ENCODE measurements at places on chromosomes 12 and 14.

DNA sequence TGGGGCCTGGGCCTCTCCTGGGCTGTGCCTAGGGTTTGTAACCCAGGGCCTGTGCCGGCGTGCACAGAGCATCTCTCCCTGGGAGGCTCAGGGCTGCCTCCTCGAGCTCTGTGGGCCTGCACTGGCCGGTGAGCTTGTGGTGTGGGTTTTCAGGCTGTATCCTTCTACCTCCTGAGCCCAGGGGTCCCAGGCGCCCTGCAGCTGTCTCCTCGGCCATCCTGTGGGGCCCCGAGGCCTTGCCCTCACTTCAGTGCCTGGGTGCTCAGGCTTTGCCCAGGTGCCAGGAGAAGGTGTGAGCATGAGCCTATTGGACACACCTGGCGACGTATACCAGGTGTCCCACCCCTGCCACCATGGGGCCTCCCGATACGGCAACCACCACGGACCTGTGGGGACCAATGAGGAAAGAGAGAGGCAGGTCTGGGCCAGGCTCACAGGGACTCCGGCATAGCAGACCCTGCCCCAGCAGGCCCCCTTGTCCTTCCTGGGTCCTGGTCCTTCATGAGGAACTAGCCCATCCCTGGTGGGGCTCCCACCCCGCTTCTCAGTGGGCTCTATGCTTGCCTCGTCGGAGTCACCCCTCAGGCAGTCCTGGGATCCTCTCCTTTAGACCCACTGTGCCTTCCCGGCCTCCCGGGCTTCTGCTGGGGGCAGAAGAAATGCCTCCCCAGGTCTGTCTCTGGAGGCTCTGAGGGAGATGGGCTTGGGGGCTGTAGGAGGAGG is 400.2 kb downstream of the TMEM121 start:
- DNase-seq, result no peak

GRCh38 chr14:67573228-67574010 is 26.6 kb downstream of the PIGH start:
- no peak for DNase-seq

- DNase-seq, result no peak
These were observed 9.2 kb upstream of the LBHD2 start for GRCh38 chr14:103074729-103075367.

- no peak for DNase-seq
These were observed 251.5 kb downstream of the FOXN3 start for GRCh38 chr14:89165189-89166181.

GRCh38 chr14:50377550-50378085 is 19.1 kb downstream of the CDKL1 start:
- DNase-seq, result no peak

DNA sequence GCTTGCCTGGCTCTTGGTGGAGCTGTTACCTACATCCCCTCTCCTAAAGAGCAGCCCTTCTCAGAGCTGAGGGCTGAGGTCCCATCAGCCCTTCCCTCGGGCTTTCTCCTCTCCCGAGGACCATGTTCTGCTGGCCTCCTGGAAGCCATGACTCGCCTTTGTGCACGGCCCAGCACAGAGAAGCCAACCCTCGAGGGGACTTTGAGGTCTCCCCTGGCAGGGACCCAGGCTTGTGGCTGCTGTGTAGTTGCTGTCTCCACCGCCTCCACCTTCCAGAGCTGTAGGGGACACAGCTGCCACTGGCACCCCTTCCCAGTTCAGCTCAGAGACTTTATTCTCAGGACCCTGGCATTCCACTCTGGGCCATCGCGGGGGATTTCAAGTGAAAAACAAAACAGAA is 22.9 kb upstream of the CCND2 start:
- no peak for DNase-seq

DNA sequence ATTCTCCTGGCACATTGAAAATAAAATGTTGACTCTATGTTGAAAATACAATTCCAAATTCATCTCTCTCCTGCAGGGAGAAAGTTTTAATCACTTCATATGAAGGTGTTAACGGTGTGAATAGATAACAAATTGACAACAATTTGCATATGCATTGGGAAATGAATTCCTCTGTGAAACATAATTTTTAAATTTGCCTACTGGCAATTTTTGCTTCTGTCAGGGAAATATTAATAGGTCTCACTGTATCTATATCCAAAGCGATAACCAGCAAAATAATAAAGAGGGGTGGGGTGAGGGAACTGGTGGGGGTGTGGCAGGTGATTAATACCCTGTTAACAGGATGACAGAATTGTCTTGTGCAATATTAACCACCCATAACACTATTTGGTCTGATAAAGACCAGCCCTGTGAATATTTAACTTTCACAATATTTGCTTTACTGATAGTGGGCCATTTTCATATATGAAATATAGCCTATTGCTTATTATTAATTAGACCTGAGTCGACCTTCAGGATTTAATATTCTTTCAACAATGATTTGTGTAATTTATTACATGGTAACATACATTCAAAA is 239.0 kb upstream of the SSTR1 start:
- no peak for DNase-seq

DNA sequence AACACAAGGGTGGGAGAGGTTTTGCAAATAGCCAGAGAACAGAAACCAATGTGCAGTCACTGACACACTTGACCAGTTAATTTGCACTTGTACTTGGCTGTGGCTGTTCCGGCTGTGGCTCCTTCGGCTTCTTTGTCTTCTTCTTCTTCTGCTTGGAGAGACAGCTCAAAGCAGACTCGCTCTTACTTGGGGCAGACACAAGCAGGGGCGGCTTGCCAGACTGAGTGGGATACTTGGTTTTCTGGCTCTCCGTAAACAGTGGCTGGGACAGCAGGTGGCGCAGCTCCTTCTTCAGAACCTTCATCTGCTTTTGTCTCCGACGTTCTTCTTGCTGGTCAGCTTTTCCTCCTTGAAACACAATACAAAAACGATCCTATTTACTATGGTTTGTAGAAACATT is 25.0 kb downstream of the OTUB2 start:
- DNase-seq, result no peak

DNA sequence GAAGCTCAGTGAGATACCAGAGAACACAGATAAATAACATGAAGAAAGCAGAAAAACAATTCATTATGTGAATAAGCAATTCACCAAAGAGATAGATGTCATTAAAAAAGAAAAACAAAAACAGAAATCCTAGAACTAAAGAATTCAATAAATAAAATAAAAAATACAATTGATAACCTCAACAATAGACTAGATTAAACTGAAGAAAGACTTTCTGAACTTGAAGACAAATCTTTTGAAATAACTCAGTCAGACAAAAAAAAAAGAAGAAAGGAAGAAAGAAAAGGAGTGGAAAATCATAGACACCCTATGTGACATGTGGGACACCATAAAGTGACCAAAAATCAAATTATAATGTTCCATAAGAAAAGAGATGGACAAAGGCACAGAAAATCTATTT is 14.0 kb upstream of the SLC38A1 start:
- no peak for DNase-seq

- DNase-seq, result no peak
These were observed 13.1 kb upstream of the LTA4H start for GRCh38 chr12:96048393-96048969.

DNA sequence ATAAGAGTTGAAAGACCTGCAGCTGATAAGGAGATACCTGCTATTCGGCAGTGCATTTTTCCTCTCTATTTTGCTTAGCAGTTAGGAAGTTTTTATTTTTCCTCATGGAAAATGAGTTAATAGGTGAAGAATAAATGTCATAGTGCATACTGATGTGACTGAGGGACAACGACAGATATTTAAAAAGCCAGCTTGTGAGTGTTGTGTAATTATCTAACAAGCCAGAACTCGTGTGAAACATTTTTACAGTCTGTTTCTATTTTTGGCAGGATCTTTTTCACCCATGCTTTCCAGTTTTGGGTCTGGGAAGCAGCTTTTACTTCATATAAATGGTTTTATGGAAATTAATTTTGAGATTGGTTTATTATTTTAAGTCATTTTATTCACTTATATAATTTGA is 2.9 kb downstream of the FBXO34 start:
- DNase-seq, result no peak

GRCh38 chr12:52144512-52145227 is 47.1 kb downstream of the KRT80 start:
- no peak for DNase-seq

DNA sequence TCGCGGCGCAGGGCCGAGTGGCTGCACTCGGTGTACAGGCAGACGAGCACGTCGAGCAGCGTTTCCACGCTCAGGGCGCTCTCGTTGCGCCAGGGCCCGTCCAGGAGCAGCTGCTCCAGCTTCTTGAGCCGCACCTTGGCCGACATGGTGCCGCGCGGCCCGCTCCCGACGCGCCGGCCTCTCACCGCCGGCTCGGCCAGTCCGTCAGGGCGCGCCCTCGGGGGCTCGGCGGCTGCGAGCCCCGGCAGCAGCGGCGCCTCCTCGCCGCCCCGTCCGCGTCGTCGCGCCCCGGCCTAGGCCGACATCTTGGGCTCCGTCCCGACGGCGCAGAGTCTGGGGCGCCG is 349 bp downstream of the CDC42BPB start:
- no peak for DNase-seq

GRCh38 chr14:20681348-20682126 is 2.8 kb upstream of the RNASE4 start:
- peak; percentile 78 for DNase-seq

DNA sequence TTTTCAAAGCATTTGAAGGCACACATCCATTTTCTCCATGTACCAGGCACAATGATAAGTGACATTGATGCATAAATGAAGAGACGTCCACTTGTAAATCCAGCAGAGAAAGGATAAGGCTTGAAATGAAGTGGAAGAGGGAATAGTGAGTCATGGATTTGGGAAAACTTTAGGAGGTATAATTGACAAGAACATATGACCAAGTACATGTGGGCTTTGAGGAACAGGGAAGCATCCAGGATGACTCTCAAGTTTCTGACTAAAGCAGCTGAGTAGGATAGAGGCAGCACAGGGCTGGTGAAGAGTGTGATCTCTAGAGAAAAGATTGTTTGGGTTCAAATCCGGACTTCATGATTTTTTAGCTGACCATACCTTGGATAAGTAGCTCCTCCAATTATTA is 43.6 kb upstream of the SYT1 start:
- DNase-seq, result no peak

DNA sequence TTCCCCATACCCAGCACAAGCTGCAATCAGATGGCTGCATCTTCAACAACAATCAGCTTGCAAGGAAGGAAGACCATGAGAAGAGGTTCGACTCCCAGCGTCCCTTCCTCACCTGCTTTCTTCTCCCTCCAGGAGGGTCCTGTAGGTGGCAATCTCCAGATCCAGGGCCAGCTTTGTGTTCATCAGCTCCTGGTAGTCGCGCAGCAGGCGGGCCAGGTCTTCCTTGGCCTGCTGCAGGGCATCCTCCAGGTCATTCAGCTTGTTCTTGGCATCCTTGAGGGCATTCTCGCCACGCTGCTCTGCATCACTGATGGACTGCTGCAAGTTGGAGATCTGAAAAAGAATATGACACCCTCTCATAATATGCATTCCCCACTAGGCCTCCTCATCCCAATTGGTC is 4.0 kb downstream of the KRT1 start:
- no peak for DNase-seq

- DNase-seq, result no peak
These were observed 681 bp upstream of the JPH4 start for GRCh38 chr14:23579311-23579630.

GRCh38 chr14:40058901-40059897 is 627.0 kb upstream of the FBXO33 start:
- no peak for DNase-seq

DNA sequence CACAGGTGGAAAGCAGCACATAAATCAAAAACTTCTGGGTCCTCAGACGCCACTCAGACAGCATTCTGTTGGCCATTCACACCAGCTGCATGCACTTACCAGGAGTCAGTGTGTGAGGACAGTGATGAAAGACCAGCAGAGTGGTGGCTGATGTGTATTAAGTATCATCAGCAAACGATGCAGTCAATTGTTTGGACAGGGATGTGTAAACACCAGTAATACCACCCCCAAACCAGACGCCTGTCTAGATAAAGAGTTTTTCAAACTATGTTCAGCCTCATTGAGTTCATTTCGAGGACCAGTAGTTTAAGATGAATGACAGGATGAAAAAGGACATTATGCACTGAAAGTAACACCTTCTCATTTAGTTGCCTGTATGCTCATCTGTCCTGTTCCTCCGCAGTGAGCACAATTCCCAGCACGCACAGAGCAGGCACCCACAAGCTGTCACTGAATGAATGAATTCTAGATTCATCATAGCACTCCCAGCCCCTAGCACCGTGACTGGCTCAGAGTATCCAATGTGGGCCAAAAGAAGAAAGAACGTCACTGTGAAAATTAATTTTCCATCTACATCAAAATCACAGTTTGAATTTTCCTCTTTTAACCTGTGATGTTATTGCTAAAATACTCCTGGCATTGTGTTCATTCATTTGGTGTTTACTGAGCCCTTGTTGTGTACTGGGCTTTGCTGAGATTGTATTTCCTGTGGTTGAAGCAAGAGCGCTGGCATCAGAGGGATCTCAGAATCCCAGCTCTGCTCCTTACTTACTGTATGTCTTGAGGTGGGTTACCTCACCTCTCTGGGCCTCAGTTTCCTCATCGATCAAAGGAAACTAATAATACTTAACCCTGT is 124.8 kb upstream of the NOS1 start:
- no peak for DNase-seq

DNA sequence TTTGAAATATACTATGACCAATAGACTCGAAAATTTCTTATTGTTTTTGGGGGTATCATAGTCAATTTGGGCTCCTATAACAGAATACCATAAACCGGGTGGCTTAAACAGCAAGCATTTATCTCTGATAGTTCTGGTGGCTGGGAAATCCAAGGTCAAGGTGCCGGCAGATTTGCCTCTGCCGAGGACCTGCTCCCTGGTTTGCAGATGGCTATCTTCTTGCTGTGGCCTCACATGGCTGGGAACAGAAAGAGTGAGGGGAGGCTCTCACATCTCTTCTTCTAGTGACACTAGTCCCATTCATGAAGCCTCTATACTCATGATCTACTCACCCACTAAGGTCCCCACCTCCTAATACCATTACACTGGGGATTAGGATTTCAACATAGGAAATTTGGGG is 70.7 kb downstream of the BORCS5 start:
- no peak for DNase-seq

DNA sequence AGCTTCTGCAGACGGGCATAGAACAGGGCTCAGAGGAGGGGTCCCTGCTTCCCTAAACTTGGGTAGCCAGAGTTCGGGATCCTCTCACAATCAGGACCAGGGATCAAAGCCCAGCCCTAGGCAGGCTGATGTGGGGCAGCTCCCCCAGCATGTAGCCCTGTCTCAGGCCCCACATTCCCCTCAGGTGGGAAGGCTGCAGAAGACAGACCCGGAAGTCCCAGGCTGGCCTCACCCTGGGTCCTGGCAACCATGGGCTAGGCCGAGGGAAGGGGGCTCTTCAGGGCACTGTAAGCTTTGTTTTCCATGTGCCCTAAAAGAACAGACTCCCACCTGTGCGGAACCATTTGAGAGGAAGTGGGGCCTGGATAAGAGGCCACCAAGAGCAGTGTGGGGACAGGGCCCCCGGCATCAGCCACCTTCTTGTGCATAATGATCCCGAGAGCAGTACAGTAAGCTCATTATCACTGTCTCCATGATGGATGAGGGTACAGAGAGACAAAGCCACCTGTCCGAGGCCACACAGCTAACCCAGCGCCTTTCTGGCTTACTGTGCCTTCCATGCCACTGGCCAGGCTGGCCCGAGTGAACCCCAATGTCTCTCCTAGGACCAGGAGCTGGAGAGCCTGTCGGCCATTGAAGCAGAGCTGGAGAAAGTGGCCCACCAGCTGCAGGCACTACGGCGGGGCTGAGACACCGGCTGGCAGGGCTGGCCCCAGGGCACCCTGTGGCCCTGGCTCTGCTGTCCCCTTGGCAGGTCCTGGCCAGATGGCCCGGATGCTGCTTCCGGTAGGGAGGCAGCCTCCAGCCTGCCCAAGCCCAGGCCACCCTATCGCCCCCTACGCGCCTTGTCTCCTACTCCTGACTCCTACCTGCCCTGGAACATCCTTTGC is 11.5 kb downstream of the CHGA start:
- no peak for DNase-seq
